ENCODE measurements at places on chromosomes 2 and 18.

GRCh38 chr2:31337197-31337596 is 77.3 kb downstream of the XDH start:
- DNase-seq: no peak

DNA sequence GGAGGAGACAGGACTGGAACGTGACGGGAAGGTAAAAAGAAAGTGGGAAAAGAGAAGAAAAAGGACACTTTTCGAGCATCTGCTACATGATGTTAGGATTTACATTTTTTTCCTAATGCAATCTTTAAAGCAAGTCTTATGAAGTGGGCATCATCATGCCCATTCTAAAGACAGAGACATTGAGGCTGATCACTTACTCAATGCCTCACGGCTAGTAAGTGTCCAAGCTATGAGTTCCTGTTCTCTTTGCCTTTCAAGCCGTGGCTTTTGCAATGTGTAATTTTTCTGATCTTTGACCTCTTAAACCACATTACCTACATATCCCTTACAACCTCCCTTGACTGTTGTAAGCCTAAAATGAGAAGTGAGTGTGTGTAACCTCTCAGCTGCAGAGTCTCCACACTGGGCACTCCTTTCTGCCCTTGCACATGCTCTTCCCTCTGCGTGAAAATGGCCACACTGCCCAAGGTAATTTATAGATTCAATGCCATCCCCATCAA is 649.2 kb downstream of the RNF144A start:
- DNase-seq: no peak

GRCh38 chr18:49082714-49083688 is 132.2 kb upstream of the SMAD7 start:
- DNase-seq: no peak

GRCh38 chr2:231290321-231291015 is 92.0 kb downstream of the ARMC9 start:
- DNase-seq: no peak

DNA sequence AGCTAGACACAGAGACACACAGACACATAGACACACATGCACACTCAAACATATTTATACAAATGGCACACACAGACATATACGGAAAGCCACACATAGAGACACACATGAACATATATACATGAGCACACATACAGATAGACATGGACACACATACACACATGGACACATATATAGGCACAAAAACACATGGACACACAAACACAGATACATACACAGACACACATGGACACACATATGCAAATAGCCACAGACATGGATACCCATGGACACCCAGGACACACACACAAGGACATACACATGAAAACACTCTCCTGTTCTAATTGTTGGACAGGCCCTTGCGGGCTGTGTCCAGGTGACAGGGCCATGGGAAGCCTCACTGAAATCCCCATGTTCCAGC is 160.1 kb downstream of the IRS1 start:
- no peak for DNase-seq

DNA sequence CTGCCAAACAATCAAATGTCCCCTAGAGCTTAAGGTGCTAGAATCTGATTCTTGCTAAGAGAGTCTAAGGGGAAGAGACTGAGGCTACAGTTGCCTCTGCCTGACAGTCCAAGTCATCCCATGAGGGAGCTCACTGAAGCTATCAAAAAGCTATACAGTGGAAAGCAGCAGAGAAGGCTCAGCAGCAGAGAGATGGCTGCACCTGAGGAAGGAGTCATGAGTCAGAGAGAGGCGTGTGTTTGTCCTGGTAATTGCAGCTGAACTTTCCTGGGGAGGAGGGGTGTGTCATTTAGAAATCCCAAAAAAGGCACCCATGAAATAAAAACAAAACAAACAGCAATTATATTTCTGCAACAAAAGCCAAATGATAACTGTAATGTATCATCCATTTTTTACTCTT is 305.2 kb upstream of the UBE2E3 start:
- no peak for DNase-seq

DNA sequence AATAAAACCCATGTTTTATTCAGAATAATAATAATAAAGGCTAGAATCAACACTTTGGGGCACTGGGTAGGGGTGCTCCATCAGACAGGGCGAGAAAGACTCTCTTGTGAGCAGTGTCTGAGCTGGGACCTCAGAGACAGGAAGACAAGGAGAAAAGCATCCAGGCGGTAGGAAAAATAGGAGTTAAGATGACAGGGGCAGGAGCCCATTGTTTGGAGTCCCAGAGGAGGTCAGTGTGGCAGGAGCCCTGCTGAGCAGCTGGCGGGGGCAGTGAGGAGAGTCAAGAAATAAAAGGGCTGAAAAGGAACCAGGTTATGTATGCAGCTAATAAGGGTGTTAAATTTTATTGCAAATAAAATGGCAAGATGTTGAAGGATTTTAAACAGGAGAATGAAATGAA is 457.4 kb downstream of the FBXO15 start:
- no peak for DNase-seq

- no peak for DNase-seq
Observed at GRCh38 chr18:15165048-15165447, 417.1 kb downstream of the ANKRD30B start.

DNA sequence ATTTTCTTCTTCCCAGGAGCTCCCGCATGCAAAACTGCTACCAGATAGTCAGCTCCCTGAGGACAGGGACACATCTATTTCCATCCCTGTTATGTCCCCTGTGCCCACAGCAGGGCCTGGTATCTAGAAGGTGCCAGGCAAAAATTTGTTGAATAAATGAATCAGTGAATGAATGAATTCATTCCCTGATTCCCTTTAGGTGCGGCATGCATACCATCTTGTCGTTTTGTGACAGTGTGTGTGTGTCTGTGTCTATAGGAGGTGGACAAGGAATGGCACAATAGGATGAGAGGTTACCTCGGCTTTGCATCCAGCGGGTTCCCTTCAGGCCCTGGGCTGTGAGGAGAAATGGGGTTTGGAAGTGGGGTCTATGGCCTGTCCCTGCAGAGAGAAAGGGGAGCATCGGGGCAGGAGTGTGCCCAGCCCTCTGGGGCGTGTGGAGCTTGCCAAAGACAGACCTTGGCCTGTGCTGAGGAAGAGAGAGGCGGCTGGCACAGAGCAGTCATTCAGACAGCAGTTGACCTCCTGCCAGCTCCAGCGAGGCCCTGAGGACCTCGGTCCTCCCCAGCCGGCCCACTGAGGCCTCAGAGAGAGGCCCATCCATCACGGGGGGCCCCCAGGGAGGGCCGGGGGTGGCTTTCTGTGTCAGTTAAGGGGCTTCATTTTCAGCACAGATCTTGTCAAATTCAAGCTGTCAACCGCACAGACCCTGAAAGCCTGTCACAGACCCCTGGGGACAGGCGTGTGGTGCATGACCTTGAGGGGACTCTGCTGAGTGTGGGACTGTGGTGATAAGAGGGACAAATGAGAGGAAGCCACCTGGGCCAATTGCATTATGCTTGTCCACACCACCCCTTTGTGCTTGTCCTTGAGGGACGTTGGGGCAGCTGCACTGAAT is 125.9 kb upstream of the CXCR4 start:
- DNase-seq: no peak

GRCh38 chr18:78995740-78996395 is 16.2 kb downstream of the SALL3 start:
- DNase-seq: no peak

- DNase-seq: no peak
Observed at GRCh38 chr2:211760103-211760502, 778.5 kb downstream of the ERBB4 start.

DNA sequence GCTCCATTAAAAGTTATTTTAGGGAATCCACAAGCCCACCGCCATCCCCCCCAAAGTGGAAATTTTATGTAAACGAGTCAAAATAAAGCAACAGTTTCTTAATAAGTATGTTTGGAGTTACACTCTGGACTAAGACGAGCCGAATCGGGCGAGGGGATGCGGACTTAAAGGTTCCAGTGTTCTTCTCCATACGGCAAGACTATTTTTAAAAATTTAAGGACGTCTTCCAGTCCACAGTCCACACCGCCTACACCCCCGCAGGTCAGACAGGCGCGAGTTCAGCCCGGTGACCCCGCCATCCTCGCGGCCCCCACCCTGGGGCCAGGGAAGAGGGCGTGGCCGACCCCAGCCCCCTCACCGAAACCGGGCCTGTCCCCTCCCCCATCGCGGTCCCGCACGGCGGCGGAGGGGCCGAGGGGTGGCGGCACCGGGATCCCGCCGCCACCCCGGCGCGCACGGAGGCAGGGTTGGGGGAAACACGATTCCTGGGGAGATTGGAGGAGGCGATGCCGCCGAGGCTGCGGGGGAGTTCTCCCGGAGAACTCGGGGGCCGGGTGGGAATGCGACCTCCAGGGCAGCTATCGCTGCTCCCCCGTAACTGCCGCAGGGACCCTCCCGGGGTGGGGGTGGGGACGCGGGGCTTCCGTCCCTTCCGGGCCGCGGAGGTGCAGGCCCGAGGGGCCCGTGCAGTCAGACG is 24.5 kb upstream of the SMAD7 start:
- DNase-seq: no peak

- DNase-seq: no peak
Observed at GRCh38 chr18:79954791-79955190, 3.3 kb upstream of the SLC66A2 start.

DNA sequence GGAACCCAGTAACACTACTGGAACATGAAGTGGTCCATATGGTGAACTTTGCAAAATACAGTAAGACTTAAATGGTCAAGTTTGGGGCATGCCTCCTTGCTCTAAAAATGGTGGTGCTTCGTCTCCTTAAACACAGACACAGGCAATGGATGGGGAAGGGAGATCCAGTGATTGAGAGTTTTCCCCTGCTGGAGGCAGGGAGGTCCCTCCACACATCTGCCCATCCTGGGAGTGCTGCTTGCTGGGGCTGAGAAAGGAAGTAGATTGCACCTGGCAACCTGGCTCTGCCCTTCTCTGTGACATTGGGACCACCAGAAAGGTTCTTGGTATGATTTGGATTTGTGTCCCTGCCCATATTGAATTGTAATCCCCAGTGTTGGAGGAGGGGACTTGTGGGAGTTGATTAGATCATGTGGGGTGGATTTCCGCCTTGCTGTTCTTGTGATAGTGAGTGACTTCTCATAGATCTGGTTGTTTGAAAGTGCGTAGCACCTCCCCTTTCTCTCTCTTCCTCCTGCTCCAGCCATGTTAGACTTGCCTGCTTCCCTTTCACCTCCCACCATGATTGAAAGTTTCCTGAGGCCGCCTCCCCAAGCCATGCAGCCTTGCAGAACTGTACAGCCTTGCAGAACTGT is 35.4 kb upstream of the SKOR2 start:
- no peak for DNase-seq

- no peak for DNase-seq
Observed at GRCh38 chr18:79888016-79888415, 63.4 kb downstream of the SLC66A2 start.

DNA sequence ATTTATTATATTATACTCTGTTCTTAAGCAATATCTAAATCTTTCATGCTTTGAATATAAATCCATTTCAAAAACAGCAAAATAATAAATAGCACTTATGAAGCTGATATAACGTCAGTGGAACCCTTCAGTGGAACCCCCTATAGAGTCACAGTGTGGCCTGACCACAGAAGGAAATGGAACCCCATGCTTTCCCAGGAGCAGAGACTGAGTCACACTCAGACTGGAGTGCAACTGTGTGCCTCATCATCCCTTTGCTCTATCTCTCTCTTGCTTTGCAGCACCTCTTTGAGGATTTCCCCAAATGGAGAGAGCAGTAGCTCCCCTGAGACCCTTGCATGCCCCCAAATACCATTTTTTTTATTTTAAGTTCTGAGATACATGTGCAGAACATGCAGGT is 13.1 kb downstream of the NXPH2 start:
- no peak for DNase-seq

GRCh38 chr2:232235716-232236115 is 142.8 kb upstream of the ALPP start:
- no peak for DNase-seq

GRCh38 chr2:26088038-26088643 is 54.3 kb downstream of the RAB10 start:
- no peak for DNase-seq

- no peak for DNase-seq
Observed at GRCh38 chr2:100852999-100853908, 33.3 kb downstream of the NPAS2 start.

GRCh38 chr2:241774419-241775222 is 2.0 kb upstream of the GAL3ST2 start:
- DNase-seq: no peak

DNA sequence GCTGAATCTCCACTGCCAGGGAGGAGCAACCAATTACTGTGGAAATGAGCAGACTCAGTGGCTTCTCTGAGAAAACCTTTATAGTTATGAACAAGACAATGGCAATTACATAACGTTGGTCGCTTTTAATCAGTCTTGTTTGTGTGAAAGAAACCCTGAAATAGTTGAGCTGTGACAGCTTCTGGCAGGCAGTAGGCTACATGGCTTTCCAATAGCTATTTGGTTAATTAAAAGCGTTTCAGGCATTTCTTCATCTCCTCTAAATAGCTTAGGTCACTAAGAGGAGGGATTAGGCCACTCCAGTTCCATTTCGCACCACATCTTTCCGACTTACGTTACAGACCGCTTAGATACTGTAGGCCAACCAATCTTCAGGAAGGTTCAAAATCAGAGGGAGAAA is 794.4 kb upstream of the ID2 start:
- no peak for DNase-seq

- DNase-seq: no peak
Observed at GRCh38 chr2:234403074-234403473, 93.8 kb downstream of the ARL4C start.

DNA sequence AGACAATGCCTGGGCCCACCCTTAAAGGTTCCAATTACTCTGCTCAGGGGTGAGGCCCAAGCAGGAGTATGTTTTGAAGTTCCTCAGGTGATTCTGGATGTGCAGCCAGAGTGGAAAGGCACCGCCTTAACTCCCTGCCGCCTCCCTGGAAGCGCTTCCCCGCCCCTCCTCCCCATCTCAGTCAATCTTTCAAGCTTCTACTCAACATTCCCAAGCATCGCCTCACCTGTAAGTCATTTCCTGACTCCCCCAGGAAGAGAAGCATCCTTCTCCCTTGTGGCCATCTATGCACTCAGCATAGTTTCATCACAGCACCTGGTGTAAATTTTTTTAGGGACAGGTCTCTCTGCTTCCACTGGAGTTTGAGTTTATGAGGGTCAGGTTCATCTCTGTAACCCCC is 67.5 kb downstream of the MYL12B start:
- DNase-seq: no peak

GRCh38 chr2:232875256-232876121 is 5.4 kb downstream of the SNORC start:
- no peak for DNase-seq

GRCh38 chr2:224882291-224883171 is 159.7 kb downstream of the DOCK10 start:
- DNase-seq: no peak

DNA sequence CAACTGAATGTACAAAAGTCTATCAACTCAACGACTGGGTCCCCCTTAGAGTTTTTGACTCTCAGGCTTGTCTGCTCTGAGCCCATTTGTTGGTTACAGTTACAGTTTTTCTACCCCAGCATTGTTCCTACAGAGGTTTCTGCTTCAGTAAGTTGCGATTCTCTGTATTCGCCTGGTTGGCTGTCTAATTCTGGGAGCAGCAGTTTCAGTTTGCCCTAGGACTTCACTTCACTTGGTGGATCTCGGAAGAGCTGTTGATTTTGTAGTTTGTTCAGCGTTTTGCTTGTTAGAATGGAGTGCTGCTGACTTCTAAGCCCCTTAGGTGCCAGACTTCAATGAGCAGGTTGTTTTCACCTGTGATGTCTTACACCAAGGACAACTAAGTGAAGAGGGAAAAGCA is 296.5 kb upstream of the EPAS1 start:
- DNase-seq: no peak
